ENCODE measurements at places on chromosomes 3 and 15.
A peak's percentile ranks its signal among the peaks of the same experiment; 100 is the strongest.

GRCh38 chr3:133092681-133093080 is 54.5 kb downstream of the TMEM108 start:
- no peak for DNase-seq

- no peak for DNase-seq
Observed at GRCh38 chr3:174337227-174337626, 521.9 kb upstream of the NAALADL2 start.

DNA sequence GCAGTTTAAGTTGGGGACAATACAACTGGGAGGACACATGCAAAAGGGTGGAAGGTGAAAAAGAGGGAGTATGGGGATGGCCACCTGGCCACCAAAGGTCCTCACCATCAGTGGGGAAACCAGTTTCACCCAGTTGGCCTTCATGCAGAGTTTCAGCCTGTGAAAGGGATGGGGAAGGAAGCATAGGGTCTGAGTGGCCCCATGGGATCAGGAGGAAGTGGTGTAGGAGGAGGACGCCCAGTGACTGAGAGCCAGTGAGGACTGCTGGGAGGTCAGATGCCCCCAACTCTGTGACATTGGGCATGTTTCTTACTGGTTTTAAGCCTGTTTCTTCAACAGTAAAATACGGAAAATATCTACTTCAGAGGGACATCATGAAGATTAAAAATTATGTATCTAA is 16.3 kb downstream of the BCL2A1 start:
- no peak for DNase-seq

- peak; percentile 46 for DNase-seq
Observed at GRCh38 chr3:107969994-107970819, 120.6 kb downstream of the CD47 start.

- DNase-seq = peak; percentile 60
Observed at GRCh38 chr3:85360742-85361387, 402.1 kb downstream of the CADM2 start.

GRCh38 chr3:187798531-187799530 is 53.6 kb upstream of the BCL6 start:
- no peak for DNase-seq

DNA sequence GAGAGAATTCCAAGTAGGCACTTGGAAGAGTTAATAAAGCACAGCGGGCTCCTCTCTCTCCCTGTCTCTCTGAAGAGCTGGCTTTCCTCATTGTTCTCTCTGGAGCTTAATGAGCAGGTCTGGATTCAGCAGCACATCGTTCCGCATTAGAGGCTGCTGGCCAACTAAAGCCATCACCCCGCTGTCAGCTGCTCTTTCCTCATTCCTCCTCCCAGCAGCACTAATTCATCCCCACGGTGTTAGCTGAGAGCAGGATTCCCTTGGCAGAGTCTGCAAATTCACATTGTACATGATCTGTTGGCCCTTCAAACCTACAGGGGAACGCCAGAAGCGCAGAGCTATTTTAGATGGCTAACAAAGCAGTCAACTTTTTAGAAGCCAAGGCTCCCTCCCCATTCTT is 44.2 kb downstream of the SGO1 start:
- DNase-seq = no peak

GRCh38 chr3:7075901-7076300 is 215.0 kb downstream of the GRM7 start:
- DNase-seq = no peak

DNA sequence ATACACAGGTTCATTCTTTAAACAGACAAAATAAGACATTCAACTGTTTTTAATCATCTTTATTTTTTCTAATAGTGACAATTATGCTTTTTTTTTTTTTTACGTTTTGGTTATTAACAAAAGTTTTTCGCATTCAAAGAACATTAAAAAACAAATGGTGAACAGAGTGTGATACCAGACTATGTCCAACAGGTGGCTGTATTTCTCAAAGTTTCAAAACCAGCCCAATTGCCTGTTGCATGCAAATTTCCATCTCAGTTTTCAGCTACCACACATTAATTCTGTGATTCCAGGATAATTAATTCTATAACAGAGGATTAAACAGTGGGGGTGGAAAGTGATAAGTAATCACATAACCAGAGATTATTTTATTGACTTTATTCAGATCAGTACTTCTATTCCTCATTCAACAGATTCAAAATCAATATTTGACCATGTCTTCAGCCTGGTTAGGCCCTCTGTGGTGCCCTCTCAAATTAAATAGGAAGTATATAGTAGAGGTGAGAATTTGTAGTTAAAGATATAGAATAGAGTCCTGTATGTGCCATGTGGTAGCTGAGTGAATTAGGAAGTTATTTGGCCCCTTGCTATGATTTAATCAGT is 122.2 kb upstream of the DCBLD2 start:
- DNase-seq = peak; percentile 11

DNA sequence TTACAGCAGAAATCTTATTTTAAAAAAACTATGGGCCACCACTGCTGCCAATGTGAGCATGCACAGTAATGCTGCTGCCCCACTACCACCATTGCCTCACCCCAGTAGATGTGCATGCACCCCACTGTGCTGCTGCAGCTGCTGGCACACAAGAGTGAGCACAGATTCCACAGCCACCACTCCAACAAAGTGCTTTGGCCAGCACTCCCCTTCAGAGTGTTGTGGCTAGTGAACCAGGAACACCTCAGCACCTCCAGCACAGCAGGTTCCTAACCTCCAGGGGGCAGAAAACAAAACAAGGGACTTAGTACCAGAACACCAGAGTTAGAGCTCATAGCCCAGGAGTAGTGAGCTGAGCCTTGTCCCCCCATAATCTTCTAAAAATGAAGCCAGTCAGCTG is 629.6 kb downstream of the PYDC2 start:
- no peak for DNase-seq

GRCh38 chr3:134696155-134696554 is 45.3 kb upstream of the KY start:
- no peak for DNase-seq

DNA sequence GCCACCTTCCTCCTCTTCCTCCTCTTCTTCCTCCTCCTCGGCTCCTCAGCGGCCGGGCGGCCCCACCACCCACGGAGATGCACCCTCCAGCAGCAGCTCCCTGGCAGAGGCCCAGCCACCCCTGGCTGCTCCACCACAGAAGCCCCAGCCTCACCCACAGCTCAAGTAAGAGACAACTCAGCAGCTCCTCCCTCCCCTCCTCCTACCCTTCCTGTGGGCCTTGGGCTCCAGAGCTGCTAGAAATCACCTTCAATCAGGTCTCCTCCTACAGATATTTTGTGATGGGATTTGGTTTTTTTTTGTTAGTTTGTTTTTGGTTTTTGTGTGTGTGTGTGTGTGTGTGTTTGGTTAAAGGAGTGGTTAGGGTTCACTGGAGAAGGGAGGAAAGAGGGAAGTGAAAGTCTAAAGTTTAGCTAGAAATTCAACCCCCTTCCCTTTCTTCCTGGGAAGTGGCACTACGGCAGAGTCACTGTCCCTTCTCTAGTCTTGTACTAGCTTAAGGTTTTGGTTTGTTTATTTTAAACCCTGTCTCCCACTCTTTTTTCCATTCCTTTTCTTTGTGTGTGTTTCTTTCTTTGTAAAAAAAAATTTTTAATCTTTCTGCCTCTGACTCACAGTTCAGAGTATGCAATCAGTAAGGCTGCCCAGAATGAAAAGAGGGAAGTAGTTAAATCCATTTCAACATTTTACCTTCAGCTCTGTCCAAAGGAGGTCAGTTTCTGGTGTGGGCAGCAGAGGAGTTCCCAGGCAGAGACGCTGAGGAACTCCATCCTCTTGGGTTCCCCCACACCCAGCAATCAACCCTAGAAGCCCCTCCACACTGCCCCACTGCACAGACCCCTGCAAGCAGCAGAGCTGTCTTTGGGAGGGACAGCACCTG is 29.0 kb upstream of the TIMP4 start:
- DNase-seq = peak; percentile 77

DNA sequence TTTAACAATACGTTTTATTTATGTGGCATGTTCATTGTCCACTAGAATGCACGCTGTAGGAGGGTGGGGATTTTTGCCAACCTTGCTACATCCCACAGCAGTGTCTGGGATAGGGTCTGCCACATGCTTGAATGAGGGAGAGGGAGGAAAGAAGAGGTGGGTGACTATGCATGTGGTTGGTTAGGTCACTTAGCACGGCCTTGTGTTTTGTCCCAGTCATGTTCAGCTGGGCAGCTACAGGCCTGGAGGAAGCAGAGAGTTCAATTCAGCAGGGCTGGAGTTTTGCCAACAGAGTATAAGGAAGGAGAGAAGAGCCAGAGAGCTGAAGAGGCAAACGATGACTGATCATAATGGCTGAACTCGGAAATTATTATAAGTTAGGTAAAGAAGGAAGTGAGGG is 268.4 kb upstream of the NSMCE3 start:
- DNase-seq = peak; percentile 49

GRCh38 chr3:64748244-64748904 is 60.6 kb upstream of the ADAMTS9 start:
- DNase-seq = no peak

- no peak for DNase-seq
Observed at GRCh38 chr3:50122071-50122470, 33.1 kb upstream of the SEMA3F start.

GRCh38 chr3:13587442-13587841 is 38.5 kb downstream of the FBLN2 start:
- no peak for DNase-seq

- no peak for DNase-seq
Observed at GRCh38 chr15:62684123-62684808, 358.3 kb upstream of the TPM1 start.

GRCh38 chr15:98447069-98447468 is 201.3 kb upstream of the IGF1R start:
- DNase-seq = no peak

DNA sequence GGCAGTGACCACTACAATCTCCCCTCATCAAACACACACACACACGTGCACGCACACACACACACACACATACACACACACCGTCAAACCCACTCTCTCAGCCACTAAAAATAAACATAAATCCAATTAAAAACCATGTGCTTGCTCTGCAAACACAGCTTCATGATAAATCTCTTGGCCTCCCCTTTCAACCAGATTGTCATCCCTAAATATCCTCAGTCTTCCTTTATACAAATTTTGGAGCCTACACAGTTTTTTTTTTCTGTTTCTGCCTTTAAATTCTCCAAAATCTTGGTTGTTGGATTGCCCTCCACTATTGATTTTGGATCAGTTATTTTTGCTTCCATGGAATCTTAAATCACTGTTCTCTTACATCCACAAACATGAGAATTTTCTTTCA is 245.6 kb downstream of the SATB1 start:
- no peak for DNase-seq

DNA sequence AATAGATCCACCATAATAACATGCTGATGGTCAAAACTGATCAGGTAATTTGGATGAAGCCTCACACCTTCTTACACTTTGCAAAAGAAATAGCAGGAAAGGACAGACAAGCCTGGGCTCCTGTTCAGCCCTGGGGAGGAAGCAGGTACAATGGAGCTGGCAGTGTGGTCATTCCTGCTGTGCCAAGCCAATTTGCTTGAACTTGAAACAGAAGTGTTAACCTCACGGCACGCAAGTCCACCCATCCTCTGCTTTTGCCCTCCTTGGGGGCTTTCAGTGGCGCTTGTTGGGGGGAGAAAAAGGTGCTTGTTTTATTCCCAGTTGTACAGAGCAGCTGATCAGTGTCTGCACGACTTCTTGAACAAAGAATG is 36.8 kb upstream of the RFTN1 start:
- DNase-seq = no peak

- DNase-seq = peak; percentile 81
Observed at GRCh38 chr3:56758539-56758981, 43.2 kb downstream of the ARHGEF3 start.

DNA sequence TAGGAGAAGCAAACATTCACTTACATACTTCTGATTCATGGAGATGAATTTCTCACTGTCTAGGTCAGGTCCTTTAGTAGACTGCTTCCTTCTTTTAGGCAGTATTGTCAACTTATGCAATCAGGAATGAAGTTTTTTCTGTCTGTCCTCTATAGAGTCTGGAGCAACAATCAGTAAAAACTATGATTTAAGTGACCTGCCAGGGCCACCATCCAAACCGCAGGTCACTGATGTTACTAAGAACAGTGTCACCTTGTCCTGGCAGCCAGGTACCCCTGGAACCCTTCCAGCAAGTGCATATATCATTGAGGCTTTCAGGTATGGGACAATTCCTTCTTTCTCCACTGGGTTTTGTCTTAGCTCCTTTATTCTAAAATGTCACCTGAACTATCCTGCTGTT is 523.1 kb downstream of the ROBO2 start:
- no peak for DNase-seq

DNA sequence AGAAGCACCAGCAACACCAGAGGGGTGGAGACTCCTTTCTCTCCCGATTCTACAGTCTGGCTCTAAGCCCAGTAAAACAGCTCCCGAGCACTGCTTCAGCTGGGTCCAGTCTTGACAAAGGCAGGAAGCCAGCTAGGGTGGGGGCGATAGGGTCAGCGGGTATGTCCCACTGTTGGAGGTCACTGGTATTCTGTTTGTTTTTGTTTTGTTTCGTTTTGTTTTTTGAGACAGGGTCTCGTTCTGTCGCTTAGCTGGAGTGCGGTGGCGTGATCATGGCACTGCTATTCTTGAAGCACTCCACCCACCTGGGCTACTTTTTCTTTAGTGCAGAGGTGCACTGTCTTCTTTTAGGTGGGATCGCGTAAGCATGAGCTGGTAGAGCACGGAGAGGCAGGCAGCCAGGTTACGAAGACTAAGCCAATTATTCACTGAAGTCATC is 16.3 kb downstream of the GCSAM start:
- DNase-seq = no peak

GRCh38 chr15:92095693-92096092 is 242.2 kb downstream of the SLCO3A1 start:
- DNase-seq = no peak

DNA sequence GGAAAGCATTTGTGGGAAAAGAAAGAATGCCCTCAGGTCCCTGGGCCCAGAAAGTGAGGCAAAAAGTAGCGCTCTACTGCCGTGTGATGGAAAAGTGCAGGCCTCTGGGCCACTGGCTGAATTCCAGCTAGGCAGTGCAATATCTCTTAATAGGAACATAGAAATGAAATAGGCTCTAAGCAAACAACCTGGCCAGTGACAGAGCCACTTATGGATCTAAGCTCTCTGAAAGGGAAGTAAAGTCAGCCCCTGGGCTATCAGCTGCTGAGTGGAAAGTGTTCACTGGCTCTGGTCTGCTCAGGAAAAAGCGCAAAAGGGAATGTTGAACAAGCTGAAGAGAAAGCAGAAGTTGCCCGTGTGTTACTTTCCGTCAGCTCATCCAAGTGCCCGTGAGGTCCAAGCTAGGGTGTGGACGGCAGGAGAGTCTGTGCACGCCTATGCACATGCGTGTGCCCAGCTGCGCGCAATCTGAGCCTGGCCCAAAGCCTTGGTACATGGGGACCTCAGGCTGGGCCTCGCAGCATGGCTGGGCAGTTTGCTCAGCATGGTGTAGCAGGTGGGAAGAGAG is 74.0 kb upstream of the RAD18 start:
- no peak for DNase-seq

- DNase-seq = no peak
Observed at GRCh38 chr15:48696627-48697312, 51.3 kb upstream of the FBN1 start.

GRCh38 chr3:188059351-188059750 is 94.6 kb upstream of the LPP start:
- DNase-seq = no peak

GRCh38 chr15:82699726-82700125 is 9.9 kb downstream of the AP3B2 start:
- no peak for DNase-seq
